Esophagus squamous epithelium (tissue), 5 donors: ENCODE measurements at places on chromosomes 6 and 20.

DNA sequence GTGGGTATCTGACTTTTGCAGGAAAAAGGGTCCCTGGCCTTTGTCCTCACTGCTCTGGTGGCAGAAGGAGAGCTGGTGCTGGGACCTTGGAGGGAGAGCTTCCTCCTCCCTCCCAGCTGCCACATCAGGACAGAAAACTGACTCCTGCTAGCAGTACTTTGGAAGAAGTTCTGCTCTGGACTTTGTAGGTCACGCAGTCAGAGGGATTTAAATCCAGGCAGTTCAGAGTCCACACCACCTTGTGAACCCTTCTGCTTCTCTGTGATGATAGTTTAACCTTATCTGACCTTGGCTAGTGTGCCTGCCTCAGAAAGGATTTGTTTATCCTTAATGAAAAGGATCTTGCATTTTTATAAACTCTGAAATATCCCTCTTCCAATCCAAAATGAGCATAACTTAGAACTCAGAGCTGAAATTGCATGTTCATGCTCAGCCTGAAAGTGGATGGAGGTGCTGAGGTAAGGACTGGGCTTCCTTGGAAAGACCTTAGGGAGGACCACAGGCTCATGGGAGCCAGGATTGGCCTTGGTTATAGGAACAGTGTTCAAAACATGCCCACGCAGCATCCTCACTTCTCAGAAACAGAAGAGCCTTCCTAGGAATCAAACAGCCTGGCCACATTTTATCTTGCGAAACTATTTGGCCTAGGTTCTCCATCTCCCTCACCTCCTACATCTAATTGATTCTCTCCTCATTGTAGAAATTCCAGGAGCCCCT lies 123.9 kb upstream of the SASH1 start:
- DNase-seq: no peak

- DNase-seq: no peak
Measured at GRCh38 chr20:1166948-1167720, 17.6 kb downstream of the TMEM74B start.

- DNase-seq: no peak
Measured at GRCh38 chr6:167849846-167850459, 23.2 kb downstream of the AFDN start.

- no peak for DNase-seq
Measured at GRCh38 chr6:149513915-149514314, 29.1 kb upstream of the ZC3H12D start.

- DNase-seq: no peak
Measured at GRCh38 chr6:53728570-53729194, 63.1 kb upstream of the KLHL31 start.

DNA sequence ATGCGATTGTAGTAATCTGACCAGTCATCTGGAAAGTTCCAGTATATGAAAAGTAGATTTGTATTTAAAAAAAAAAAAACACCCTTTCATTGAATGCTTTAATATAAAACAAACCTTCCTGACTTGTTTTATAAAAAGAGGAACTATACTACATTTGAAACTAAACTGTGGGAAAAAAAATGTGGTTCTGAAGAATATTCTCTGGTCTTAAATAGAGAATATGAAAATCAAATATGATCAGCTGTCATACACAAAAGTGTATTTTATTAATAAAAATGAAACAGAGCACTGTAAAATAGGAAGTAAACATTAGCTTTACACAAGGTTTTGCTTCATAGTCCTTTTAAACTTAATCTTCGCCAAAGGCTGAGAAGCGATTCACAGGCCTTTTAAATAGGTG lies 25.3 kb upstream of the CD83 start:
- no peak for DNase-seq

DNA sequence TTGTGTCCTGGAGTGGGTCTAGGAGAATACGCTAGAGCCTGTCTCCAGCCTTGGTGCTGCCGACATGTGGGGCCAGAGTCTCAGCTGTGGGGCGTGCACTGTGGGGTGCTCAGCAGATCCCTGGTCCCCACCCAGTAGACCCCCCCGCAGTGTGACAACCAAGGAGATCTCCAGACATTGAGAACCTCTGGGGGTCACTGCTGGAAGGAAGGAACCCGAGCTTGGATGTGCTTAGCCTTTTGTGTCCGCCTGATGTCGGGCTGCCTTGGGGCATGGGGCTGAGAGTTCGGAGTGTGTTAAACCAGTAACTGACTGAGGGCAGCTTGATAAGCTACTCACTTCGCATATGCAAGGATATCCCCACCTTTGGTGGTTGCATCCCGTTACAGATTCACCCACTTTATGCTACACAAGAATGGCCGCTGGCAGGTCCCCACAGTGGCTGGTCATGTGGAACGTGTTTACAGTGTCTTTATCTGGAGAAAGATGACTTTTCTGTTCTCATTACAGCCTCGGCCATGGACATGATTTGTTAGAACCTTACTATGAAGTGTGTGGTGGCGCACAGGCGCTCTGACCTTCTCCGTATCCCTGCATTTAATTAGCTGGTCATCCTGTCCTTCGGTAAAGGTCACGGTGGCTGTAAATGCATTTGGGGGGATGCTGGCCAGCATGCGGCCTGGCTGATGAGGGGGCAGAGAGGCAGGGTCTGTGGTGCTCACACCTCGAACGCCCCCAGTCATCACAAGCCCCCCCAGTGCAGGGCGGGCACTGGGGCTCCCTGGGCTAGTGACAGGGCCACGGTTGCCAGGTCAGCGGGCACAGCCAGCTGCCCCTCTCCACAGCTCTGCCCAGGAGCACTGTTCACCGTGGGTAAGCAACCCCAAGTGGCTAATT lies 366.8 kb downstream of the TAF4 start:
- DNase-seq: no peak

DNA sequence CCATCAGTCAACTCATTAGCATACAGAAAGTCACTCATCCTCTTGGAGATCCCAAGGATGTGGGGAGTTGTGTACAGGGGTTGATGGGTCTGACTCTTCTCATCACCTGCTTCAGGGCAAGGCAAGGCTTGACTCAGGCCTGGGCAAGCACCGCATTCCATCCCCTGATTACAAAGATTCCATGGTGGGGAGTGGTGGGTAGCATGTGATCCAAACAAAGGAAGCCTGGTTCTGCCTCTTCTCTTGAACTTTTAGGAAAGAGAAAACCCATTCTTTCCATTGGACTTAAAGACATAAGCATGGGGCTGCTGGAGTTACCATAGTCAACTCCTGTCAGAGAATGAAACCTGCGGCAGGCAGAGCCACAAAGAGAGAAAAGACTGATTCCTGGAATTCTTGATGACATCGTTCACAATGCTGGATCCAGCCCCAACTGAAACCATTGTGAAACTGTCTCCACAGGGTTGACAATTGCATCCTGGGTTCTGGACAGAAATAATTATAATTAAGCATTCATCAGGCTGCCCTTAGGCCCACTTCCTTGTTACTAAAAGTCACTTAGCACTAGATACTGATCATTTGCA lies 235.8 kb upstream of the KCNG1 start:
- no peak for DNase-seq

- DNase-seq: no peak
Measured at GRCh38 chr20:63261795-63262528, 7.7 kb upstream of the NKAIN4 start.

- no peak for DNase-seq
Measured at GRCh38 chr20:10135438-10135837, 83.2 kb upstream of the SNAP25 start.

DNA sequence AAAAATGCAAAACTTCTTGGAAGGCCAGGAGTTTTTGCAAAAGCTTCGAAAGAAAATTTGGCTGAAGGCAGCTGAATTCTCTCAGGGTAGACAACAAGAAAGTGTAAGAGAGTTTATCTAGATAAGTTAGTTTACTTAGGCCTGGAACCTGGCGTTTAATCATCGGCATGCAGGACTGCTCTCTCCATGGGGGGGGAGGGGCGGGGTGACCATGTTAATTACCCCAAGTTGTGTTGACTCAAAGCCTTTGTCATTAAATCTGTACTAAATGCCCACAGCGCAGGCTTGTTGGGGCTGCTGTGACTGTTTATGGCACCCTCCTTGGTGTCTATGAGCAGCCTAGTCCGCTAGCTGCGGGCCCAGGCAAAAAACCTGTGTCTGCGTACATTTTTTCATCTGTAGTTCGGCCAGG lies 20.1 kb upstream of the ZNF451 start:
- no peak for DNase-seq
